ENCODE measurements at places on chromosomes 5 and 9.

GRCh38 chr5:44821164-44821563 lies 12.4 kb downstream of the MRPS30 start:
- no peak for DNase-seq

DNA sequence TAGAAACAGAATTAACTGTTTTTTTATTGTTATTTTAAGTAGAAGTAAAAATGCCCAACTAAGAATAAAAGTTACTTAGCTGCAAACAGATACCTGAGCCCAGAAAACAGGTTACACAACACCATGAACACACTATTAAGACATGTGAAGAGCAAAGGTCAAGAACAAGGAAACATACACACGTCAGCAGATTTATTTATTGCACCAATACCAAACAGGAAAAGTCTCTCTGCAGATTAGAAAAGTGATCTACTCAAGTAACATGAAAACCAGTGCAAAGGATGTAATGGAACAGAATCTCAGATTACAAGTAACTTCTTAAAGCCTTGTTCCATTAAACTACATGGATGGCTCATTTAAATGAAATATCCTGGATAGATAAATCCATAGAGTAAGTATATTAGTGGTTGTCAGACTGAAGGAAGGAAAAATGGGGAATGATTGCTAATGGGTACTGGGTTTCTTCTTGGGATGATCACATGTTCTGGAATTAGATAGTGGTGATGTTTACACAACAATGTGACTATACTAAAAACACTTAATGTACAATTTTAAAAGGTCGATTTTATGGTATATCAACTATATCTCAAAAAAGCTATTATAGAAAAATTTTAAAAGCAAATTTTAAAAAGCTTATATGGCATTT lies 6.1 kb downstream of the SAR1B start:
- DNase-seq: no peak

- DNase-seq: no peak
Observed at GRCh38 chr5:143386725-143387124, 16.8 kb downstream of the NR3C1 start.

DNA sequence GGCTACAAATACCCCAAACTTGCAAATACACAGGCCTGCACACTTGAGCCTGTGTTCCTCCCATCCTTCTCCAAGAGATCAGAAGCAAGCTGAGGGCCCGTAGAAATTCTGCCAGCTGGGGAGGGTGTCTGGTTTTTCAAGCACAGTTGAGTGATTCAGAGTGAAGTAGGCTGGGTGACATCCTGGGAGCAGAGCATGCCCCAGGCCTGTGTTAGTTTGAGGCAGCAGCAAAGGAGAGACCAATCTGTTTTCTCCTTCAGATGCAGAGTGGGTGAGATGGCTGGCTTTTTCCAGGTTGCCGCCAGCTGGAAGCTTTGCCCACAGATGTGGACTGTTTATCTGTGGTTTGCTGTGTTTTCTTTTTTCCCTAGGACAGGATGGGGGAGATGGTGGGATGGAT lies 63.1 kb downstream of the RCL1 start:
- no peak for DNase-seq

GRCh38 chr5:59756373-59757035 lies 137.0 kb downstream of the PDE4D start:
- DNase-seq: no peak

- no peak for DNase-seq
Observed at GRCh38 chr9:967436-967835, 9.0 kb upstream of the DMRT3 start.

- DNase-seq: no peak
Observed at GRCh38 chr5:140324617-140325241, 21.7 kb downstream of the HBEGF start.

DNA sequence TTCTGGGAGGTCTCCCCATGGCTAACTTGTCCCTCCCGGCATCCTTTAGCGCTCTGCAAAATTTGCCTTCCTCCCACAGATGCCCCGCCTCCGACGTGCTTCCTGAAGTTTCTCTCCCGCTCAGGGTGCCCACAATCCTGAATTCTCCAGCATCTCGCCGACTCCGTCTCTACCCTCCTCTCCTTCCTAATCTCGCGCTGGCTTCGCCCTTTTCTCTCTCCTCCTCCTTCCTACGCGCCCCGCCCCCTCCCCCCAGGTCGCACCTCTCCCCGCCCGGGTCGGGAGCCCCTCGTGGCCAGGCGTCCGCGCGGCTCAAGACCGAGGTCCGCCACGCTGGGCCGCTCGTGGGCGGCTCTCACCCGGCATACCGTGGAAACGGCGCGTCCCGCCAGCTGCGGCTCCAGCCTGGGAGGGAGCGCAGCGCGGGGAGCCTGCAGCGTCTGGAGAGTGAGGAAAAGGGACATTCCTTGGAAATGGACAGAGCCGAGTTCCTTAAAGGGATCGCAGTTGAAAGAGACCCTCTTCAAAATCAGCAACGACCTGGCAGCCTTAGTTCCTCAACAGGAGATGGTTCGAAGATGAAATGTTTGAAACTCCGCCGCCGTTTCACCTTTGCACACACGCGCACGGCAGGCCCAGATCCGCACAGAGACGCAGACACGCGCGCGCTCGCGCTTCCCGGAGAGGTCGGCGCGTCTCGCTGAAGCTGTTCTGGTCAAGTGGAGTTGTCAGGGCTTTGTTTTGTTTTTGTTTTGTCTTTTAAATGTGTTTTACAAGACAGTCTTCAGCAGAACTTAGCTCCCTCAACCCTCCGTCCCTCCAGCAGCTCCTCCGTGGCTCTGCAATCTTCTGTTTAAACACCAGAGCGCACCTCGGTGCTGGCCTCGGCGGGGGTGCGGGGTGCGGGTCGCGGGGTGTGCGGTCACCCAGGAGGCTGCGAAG lies 5.0 kb upstream of the IRX2 start:
- no peak for DNase-seq

DNA sequence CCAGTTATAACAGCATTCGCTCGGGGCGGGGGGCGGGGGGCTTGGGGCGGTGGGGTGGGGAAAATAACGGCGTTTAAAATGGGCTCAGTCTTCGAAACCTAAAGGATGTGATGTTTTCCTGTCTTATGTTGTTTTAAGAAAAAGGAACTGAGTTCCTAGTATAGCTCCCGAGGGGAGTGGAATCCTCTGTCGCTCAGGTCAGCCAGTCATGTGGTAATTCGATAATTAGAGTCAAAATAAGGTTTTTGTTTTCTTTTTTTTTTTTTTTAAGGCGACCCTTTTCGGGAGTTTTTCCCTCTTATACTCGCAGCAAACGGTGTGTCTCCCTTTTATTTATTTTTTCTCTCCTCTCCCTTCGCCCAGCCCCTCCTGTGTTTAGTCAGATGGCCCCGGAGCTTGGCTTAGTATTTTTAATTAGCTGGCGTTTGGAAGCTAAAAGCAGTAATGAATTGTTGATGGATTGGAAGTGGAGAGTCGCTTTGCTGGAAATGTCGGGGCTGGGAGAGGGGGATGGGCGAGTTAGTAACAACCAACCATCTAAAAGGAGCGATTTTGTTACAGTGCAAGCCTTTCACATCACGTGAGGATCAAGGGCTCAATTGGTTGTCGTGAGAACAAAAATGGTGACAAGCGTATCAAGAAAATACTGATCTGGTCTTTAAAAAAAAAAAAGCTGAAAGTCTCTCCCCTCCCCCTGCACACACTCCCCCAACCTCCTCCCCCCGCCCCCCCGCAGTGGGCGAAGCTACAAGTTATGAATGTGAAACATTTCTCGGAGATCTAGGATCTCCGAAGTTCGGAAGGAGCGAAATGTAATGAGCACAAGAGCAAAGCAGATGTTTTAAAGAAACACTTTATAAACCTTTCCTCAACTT lies 714 bp upstream of the ZNF608 start:
- DNase-seq: peak; percentile 55

DNA sequence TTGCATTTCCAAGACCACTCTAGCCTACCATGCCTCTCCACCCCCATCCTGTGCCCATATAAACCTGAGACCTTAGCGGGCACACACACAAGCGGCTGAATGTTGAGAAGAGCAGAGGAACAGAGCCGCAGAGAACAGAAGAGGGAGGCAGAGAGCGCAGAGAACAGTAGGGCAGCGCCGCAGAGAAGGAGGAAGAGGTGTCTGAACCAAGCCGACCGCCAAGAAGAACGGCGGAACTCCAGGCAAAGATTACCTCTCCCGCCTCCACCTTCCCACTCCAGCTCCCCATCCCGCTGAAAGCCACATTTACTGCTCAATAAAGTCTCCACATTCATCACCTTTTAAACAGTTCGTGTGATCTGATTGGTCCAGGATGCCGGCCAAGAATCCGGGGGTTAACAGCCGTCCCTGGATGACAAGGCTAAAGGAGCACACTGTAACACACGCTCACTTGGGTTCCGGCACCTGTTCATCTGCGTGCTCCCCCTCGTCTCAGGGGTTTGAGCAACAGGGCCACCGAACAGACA lies 33.2 kb downstream of the GRIN3A start:
- peak; percentile 1 for DNase-seq

- no peak for DNase-seq
Observed at GRCh38 chr5:150057052-150057451, 29.3 kb downstream of the CSF1R start.

DNA sequence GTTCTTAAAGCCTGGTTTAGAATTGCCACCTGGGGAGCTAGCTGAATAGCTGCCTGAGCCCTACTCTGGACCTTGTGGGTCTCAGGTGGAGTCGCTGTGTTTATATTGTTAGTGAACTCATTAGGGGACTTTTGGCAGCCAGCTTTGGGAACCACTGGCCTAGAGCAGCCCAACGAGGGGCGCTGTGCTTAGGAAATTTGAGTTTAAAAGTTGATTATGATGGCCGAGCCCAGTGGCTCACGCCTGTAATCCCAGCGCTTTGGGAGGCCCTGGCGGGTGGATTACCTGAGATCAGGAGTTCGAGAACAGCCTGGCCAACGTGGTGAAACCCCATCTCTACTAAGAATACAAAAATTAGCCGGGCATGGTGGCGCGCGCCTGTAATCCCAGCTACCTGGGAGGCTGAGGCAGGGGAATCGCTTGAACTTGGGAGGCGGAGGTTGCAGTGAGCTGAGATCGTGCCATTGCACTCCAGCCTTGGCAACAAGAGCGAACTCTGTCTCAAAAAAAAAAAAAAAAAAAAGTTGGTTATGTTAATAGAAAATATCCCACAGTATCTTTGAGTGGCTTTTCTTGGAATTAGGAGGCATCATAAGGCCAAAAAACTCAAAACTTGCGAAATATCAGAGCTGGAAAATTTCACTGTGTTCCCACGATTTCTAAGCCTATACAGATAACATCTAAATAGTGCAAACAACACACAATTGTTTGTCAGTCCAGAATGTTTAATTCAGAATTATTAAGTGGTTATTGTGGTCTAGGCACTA lies 809 bp downstream of the MCCC2 start:
- DNase-seq: no peak

- DNase-seq: no peak
Observed at GRCh38 chr9:128750926-128751595, 20.7 kb downstream of the ZER1 start.

GRCh38 chr5:146962801-146963355 lies 84.3 kb upstream of the PPP2R2B start:
- no peak for DNase-seq

GRCh38 chr9:23255346-23255745 lies 570.7 kb downstream of the ELAVL2 start:
- DNase-seq: no peak

GRCh38 chr9:1456301-1457024 lies 406.3 kb downstream of the DMRT2 start:
- DNase-seq: no peak

- no peak for DNase-seq
Observed at GRCh38 chr9:121915304-121915625, 177.8 kb downstream of the TTLL11 start.

DNA sequence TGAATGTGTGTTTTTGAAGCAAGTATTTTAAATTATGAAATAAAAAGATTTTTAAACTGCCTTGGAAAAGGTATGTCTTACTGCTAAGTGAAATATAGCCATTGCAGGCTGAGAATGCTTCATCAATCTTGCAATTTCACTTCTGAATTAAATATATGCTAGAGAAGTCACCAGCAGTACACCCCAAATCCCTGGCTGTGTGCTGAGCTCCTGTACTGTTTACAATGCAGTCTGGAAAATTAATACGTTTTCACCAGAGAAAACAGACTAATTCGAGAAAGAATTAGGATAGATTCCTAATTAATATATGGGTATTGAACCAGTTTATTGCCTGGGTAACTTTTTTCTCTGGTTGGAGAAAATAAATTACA lies 3.2 kb downstream of the PRDM6 start:
- DNase-seq: no peak

- DNase-seq: no peak
Observed at GRCh38 chr5:114830114-114830513, 339.6 kb downstream of the TRIM36 start.

DNA sequence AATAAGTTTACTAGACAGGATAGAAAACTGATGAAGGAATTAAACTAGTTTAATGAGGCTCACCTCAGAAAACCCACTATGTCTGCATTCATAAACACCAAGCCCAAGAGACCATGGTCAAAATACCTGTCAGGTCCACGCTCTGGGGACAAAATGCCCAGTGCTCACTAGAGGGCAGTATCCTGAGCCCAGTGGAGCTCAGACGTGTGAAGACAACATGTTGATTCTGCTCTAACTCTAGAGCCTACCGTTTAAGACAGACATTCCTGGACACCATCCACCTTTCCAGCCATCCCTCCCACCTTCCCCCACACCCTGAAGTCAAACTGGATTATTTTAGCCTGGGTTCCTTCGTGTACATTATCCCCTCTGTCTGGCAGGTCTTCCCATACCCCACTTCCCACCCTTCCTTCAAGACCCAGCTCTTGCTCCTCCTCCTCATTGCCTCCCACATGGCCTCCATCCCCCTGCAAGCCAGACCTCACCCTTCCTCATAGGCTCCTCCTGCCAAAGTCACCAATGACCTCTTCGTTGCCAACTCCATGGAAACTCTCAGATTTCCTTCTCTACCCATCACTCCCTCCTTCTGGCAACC lies 142.3 kb upstream of the FSTL4 start:
- no peak for DNase-seq

GRCh38 chr5:117433818-117434217 lies 859.2 kb upstream of the SEMA6A start:
- no peak for DNase-seq

GRCh38 chr9:127919253-127919815 lies 2.5 kb upstream of the ST6GALNAC4 start:
- no peak for DNase-seq

- DNase-seq: no peak
Observed at GRCh38 chr9:121283856-121284732, 16.1 kb downstream of the GSN start.

DNA sequence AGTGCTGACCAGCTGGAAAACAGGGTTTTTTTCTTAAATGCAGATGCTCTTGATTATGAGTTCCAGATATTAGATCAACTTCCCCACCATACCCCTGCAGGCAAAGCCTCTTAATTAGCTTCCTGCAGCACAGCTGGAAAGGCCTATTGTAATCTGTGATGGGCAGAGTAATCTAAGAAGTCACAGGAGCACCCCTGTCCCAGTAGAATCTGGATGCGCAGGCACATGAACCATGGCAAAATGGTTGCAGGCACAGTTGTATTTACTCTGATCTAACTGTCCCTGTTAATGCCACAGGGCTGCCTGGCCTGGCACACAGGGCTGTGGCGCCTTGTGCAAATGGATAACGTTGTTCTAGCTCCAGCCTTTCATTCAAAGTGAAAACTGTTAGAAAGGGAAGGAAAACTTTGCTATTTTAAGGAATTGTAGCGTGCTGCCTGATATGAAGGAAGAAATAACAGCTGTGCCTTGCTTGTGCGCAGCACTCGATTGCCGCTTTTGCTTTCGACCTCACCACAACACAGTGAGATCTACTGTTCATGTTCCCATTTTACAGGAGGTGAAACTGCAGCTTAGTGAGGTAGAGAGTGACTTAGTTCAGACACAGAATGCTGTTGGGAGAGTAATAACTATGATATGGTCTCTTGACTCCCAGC lies 2.3 kb downstream of the TGFBI start:
- no peak for DNase-seq
